ENCODE measurements at places on chromosomes 7 and 10.

GRCh38 chr7:107327986-107328569 lies 141.8 kb upstream of the GPR22 start:
- DNase-seq: no peak

DNA sequence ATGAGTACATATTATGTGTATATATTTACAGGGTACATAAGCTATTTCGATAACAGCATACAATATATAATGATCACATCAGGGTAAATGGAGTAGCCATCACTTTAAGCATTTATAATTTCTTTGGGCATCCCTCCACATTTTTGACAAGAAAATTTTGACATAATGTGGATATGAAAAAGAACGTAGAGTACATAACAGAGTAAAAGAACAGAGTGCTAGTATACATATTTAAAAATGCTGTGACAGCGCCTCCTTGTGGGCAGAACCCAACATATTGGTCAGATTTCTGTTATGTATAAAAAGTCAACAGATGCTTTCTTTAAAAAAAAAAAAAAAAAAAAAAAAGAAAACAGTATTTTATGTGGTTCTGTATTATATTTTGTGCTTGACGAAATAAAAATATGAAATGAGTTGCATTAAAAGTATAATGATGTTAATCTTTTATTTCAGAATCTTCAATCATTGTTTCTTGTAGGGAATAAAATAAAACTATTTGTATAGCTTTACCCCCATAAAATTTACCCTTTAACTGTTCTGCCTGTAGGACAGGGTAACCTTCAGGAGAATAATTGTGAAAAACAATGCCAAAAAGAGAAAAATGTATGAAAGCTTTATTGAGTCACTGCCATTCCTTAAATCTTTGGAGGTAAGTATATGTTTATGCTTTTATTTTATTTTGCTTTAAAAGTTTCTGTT lies 18.3 kb upstream of the HBP1 start:
- DNase-seq: peak; percentile 79

DNA sequence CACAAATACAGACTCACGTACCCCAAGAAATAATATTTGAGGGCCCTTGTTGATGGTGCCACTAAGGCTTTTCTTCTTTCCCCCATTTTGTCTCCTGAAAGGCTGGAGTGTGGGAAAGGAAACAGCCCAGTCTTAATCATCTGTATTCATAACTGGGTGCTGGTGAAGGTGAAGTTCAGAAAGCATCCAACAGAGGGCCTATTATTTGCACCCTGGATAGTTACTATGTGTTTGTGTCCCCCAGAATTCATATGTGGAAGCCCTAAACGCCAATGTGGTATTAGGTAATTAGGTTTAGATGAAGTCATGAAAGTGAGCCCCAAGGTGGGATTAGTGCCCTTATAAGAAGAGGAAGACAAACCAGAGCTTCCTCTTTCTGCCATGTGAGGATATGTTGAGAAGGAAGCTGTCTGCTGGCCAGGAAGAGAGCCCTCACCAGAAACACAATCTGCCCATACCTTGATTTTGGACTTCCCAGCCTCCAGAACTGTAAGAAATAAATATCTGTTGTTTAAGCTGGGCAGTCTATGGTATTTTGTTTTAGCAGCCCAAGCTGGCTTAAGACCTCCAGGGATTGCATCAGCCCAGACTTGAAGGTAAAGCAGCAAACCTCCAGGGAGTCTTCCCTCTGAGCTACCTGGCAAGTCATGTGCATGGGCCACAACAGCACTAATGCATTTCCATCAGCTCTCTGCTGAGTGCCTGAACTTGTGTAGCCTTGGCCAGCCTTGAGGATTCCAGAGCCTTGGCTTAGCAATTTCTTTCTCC lies 90.0 kb upstream of the ADRB1 start:
- DNase-seq: no peak

GRCh38 chr10:88672041-88672440 lies 7.8 kb downstream of the LIPF start:
- no peak for DNase-seq

GRCh38 chr10:92822964-92823363 lies 25.4 kb upstream of the EXOC6 start:
- no peak for DNase-seq

- DNase-seq: no peak
Measured at GRCh38 chr10:43944381-43945093, 295.9 kb upstream of the ZNF32 start.

- no peak for DNase-seq
Measured at GRCh38 chr10:15738270-15738925, 18.7 kb upstream of the ITGA8 start.

- DNase-seq: peak; percentile 98
Measured at GRCh38 chr10:126565441-126565840, 105.1 kb downstream of the C10orf90 start.

GRCh38 chr10:118730756-118731456 lies 23.9 kb downstream of the CACUL1 start:
- DNase-seq: no peak

- no peak for DNase-seq
Measured at GRCh38 chr7:125197731-125198393, 268.2 kb upstream of the POT1 start.

GRCh38 chr7:129213828-129214227 lies 11.0 kb upstream of the AHCYL2 start:
- peak; percentile 79 for DNase-seq

GRCh38 chr7:74083928-74084721 lies 521 bp downstream of the LIMK1 start:
- DNase-seq: peak; percentile 79

DNA sequence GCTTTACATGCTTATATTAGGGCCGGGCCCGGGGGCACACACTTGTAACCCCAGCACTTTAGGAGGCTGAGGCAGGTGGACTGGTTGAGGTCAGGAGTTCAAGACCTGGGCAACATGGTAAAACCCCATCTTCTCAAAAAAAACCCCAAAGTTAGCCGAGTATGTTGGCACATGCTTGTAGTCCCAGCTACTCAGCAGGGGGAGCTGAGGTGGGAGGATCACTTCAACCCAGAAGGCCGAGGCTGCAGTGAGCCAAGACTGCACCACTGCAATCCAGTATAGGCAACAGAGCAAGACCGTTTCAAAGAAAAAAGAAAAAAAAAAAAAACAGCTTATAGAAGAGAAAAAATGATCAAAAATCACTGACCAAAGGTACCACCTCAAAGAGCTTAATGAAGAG lies 63.1 kb downstream of the AMZ1 start:
- DNase-seq: no peak

GRCh38 chr10:110568055-110568735 lies 700 bp downstream of the SMC3 start:
- peak; percentile 43 for DNase-seq

- DNase-seq: no peak
Measured at GRCh38 chr7:65004575-65004974, 1.9 kb downstream of the ERV3-1 start.

- DNase-seq: peak; percentile 58
Measured at GRCh38 chr7:21568762-21569161, 25.9 kb downstream of the DNAH11 start.

GRCh38 chr10:3906511-3907111 lies 121.6 kb upstream of the KLF6 start:
- DNase-seq: no peak

DNA sequence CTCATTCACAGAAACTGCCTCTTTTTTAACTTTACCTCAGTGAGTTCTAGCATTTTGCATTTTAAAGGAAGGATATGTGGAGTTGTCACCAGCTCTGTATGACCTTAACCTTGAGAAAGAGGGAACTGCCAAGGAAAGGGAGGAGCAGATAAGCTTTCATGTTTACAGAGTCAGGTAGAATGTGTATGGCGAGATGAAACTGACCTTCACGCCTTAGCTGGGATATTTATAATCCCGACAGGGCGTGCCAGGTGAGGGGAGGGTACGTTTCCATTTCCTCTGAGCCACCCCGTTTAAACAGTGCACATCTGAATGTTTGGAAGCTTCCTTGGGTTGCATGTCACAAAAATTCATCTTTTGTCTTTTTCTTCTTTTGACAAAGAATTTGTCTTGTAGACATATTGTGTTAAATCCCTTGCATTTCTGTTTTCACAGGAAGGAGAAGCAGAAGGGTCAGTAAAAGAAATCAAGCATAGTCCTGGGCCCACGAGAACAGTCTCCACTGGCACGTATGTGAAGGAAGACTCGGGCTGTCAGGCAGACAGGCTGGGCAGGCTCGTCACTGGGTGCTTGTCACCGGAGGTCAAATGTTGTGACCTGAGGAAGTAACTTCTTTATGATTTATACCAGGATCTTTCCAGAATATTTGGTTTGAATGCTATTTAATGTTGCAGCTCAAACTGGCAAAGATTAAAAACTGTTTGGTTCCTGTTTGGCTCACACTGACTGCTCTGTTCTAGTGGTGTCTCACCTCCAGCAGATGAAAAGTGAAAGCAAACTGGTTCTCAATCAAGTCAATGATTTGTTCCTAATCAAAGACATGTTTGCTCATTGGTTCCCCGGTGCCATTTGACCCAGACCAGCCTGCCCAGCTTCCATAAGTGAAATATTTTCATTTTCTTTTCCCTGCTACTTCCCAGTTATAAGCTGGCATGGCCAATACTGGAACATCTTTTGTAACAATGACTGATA lies 16.2 kb downstream of the OPTN start:
- no peak for DNase-seq

DNA sequence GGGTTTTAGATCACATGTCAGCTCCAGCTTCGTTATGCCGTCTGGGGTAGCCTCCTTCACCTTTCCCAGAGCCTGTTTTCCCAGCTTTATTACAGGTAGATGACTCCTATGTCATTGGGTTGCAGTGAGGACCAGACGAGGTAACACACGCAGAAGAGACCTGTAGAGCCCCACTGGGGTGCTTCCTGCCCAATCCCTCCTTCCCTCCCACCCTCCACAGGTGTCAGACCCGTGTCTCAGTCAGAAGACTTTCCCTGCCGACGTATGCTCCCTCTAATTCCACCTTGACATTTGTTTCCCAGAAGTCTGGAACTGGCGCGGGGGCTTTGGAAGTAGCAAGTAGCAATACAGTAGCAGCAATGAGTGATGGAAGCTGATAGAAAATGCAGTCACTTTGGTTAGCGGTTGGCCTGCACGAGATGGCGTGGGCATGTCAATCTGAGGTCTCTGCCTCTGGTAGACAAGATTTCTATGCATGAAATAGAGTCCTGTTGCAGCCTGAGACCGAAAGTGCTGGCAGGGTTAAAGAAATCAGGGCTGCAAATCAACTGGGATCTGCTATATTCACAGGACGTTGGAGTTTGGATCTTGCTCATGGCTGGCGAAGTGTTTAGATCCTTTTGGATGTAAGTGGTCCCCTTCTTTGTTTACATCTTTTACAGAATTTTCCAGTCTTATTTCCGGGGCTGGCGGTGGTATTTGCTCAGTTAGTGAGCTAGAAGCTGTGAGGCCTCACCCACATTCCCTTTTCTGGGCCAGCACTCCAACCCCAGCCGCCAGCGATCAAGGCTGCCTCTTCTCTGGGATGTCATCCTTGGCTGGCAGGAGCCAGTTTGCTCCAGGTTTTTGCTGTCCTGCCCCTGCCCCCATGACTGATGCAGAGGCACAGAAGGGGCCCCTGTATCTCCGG lies 78.3 kb upstream of the KMT2C start:
- DNase-seq: no peak

- DNase-seq: no peak
Measured at GRCh38 chr10:86224354-86225102, 142.1 kb downstream of the GRID1 start.

DNA sequence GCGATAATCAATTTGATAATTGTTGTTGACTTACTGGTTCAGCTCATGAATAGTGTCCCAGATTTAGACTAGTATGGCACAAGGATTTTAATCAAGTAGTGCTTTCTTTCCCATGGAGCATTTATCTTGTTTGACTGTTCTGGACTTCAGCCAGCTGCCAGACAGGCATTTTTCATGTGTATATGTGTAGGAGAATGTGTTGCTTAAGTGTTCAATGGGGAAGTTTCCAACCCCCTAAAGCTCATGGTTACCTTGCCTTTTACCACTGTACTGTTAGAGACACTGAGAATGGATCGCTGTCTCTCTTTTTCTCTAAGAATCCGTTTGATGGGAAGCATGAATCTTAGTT lies 103.9 kb downstream of the LRRC4 start:
- DNase-seq: no peak

- DNase-seq: peak; percentile 56
Measured at GRCh38 chr10:88848499-88848898, 3.1 kb downstream of the ANKRD22 start.

- no peak for DNase-seq
Measured at GRCh38 chr7:157717211-157718174, 380.7 kb downstream of the DNAJB6 start.

GRCh38 chr7:33061282-33061937 lies 1.2 kb downstream of the NT5C3A start:
- DNase-seq: no peak

GRCh38 chr7:74365322-74366022 lies 76.3 kb downstream of the CLIP2 start:
- peak; percentile 88 for DNase-seq

DNA sequence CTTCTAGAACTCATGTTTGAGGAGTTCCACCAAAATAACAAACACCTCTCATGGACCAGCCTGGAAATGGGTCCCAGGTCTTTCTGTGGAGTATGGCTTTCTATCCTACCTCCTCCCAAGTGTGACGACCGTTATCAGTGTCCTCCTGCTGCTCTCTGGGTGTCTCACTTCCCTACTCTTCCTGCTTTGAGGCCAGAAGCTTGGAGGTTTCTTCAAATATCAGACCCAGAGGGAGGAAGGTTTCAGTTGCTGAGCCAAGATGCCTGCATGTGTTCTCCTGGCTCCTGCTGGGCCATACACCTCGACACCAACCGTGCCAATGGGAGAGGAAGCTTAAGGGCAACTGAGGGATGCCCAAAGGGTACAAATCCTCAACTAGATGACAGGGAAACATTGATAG lies 114.6 kb downstream of the WNT2 start:
- no peak for DNase-seq

DNA sequence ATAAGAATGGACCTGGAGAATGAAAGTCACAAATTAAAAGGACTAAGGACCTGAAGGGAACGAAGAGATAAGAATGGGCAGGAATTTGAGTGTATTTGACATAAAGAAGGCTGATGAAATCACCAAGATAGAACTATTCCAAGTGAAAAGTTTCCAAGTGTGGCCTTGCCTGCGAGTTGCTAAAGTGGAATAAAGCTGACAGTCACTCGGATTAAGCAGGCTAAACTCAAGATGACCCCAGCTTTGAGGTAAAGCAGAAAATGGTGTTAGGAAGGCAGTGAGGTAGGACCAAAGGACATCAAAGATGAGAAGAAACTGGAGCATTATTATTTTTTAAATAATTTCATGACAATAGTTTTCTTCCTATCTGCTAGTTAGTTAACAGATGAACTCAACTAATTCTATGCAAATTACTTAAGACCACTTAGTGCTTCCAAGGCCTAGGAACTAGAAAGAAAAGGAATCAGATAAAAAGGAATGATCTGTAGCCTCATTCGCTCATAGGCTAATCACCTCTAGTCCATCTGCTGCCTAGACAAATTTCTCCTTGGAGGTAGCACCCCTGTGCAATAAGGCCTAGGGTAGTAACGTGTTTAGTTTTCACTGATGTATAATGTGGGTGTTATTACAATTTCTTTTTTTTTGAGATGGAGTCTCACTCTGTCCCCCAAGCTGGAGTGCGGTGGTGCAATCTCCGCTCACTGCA lies 34.5 kb downstream of the EZH2 start:
- no peak for DNase-seq
